ENCODE measurements at places on chromosomes 7 and 10. TPM values are rescaled to one million over a fixed set of nuclear protein-coding genes. Genes with fewer than 3 reads are reported as not detected.

GRCh38 chr7:73758581-73759138 lies 11.4 kb downstream of the CLDN3 start:
- DNase-seq: no peak

DNA sequence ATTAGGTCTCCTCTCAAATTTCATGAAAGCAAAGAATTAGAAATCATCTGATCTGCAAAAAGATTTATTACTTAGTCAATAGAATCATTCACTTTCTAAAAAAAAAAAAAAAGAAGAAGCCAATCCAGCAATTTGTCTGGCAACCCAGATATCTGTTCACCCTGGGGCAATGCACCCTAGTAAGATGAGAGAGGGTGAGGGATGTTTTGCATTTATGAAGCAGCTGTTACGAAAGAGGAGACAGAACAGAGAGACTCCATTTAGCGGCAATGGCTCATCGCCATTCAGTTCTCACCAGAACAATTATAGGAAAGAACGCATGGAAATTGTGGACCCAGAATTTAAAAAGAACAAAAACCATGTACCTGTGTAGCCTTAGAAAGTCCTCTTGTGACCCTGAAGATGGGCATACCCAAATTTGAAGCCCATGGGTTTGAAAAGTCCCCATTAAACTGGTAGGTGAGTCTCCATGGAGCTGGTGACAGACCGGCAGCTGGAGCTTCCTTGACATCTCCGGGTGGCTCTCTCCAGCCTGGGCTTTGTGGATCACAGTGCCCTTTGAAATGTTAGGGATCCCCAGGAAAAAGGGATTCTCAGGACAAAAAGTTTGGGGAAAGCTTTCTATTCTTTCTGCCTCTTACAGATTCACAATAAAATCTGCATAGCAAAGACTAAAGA lies 45.5 kb upstream of the CCDC3 start:
- no peak for DNase-seq

Gene AGR2
- not detected for total RNA-seq

DNA sequence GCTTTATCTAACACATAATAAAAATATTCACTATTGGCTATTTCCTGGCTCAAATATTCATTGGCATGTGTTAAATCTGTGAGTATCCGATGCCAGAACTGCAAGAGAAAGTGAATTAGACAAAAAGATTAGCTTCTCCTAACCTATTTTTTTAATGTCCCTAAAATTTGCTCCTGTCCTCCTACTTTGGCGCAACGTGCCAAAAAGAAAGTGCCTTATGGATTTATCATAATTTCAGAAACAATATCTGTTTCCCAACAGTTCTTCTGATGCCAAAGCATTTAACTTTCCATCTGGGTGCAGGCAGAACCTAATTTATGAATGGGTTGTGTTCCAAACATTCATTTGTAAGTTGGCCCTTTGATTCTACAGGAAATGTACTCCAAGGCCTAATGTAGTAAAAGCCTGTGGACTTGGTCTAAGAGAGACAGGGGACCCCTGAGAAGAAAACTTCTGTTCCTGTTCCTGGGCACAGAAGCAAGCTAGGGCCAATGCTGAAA lies 15.4 kb downstream of the PIP4K2A start:
- no peak for DNase-seq

DNA sequence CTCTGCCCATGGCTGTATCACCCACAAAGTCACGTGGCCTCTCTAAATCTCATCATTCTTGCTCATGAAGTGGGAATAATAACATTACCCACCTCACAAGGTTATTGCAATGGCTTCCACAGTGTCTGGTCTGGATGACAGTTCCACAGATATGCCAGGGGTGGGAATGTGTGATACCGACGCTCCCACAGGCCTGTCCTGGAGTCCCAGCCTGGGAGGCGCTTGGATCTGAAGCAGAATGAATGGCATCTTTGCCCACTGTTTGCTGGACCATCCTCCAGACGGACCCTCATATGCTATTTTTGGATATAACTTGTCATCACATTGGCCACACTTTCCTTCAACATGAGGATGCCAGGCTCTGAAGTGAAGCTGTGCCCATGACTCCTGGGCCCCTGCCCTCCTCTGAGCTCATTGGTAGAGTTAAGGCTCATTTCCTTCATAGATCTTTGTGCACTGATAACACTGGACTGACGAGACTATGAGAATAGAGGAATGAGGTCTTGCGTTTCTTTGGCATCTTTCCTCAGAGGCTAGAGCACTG lies 279.8 kb upstream of the ZNF32 start:
- DNase-seq: no peak

DNA sequence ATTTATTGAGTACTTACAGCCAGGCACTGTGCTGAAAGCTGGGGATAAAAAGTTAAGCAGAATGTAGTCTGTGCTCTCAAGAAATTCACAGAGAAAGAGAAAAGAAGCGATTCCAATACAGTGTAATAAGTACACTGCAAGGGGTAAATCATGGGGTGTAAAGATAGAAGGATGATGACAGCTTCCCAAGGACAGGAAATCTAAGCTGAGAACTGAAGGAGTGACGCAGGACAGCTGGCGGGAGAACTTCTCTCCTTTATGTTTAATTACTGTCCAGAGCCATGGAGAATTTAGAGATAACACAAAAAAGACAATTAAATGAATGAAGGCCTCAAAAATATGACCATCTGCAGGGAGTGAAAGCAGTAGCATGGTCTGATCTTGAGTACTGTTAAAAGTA lies 34.8 kb downstream of the C7orf33 start:
- DNase-seq: no peak
